Activated T-cell treated with anti-CD3 and anti-CD28 coated beads, Interleukin-2, amount 50 U/mL, for 1 hour (primary cell): ENCODE measurements at places on chromosomes 7 and 10.
A peak's percentile ranks its signal among the peaks of the same experiment; 100 is the strongest.

DNA sequence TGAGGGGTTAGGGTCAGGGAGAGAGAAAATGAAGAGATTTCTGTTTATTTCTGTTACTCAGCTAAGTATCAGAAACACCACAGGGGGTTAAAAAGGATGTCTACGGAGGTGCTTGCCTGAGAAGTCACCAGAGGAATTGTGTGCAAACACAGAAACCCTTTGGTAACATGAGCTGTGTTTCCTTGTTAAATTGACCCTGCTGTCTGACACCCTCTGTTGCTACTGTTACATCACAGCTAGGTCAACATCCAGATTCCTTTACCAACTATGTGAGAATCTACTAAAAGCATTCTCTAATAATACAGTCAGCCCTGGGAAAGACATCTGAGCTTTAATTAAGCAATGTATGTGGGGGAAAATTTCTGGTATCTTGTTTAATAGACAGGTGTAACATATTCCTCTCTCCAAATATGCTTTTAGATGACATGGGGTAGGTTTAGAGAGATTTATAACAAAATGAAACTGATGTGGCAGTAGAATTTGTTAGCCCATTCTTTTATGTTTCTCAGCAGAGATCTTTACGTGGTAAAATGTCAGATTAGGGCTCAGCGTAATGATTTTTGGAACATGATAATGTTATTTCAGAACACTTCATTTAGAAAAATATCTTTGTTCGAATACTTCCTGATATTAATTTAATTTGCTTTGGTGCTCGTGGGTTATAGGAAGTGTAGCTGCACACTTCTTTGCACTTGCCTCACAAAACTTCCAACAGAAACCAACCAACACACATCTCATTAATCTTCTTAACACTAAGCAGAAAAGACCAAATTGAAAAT, 168.0 kb upstream of the AHR start:
- no peak for DNase-seq

DNA sequence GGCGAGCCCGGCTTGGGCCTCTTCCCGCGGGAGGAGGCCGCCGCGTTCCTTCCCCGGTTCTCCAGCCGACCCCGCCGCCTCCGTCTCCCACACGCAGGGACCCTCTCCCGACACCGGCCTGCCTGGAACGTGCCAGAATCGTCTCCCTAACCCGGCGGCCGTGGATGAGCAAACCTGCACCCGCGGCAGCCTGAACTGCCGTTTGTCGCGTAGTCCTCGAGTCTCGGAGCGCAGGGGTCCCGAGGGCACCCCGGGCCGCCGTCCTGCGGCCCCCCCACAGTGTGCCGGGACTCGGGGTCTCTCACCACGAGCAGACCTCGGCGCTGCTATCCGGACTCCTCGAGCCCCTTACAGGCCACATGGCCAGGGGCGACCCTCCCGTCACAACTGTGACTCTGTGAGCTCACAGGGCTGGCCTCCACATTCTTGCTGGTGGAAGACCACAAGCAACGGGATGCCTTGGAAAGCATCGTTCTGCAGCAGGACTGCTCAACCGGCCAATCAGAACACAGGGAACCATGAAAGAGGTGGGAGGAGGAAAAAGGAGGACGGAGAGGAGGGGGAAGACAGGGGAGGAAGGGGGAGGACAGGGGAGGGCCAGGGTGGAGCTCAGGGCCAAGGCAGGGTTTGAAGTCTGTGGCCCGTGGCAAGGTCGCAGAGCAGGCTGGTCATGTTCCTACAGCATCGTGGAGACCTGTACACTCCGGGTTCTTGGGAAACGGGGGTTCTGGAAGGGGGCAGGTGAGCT, 276.9 kb downstream of the DNAJB6 start:
- no peak for DNase-seq

- DNase-seq: no peak
Measured at GRCh38 chr7:5687936-5688630, 93.4 kb downstream of the RNF216 start.

GRCh38 chr10:51687296-51687695, 12.1 kb downstream of the CSTF2T start:
- no peak for DNase-seq

DNA sequence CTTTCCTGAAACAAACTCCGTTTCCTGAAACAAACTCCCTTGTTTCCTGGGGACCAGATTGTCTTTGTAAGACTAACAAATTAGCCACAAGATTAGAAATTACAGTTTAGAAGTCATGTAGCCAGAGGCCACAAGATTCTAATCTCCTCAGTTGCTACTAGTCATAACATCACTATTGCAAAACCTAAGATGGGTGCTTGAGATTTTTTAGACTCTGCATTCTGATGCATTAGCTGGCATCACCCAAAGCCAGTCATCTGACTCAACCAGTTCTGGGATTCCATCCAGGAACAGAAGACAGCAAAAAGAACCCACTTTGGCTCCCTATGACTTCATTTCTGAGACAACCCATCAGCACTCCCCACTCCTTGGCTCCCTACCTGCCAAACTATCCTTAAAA, 367.9 kb upstream of the MBL2 start:
- no peak for DNase-seq

GRCh38 chr7:46244757-46245156, 323.7 kb upstream of the IGFBP3 start:
- no peak for DNase-seq

DNA sequence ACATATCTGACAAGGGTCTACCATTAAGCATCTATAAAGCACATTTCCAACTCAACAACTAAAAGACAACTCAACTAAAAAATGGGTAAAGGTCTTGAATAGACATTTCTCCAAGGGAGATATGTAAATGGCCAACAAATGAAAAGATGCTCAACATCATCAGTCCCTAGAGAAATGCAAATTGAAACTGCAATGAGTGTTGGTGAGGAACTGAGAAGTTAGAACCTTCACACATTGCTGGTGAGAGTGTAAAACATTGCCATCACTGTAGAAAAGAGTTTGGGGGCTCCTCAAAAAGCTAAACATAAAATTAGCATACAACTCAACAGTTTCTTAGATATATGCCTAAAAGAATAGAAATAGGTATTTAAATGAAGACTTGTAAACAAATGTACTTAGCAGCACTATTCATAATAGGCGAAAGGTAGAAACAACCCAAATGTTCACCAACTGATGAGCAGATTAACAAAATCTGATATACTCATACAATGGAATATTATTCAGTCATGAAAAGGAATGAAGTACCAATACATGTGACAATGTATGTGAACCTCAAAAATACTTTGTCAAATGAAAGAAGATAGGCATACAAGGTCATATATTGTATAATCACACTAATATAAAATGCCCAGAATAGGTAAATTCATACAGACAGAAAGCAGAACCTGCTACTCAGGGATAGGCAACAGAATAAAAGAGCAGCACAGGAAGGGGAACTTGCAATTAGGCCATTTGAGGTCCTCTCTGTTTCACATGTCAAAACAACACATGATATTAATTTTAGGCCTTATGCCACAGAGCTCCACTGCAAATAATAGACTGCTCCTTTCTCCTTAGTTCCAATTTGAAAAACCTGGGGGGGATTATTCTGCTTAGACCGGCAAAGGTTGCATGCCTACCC, 10.6 kb upstream of the LRRC72 start:
- no peak for DNase-seq

DNA sequence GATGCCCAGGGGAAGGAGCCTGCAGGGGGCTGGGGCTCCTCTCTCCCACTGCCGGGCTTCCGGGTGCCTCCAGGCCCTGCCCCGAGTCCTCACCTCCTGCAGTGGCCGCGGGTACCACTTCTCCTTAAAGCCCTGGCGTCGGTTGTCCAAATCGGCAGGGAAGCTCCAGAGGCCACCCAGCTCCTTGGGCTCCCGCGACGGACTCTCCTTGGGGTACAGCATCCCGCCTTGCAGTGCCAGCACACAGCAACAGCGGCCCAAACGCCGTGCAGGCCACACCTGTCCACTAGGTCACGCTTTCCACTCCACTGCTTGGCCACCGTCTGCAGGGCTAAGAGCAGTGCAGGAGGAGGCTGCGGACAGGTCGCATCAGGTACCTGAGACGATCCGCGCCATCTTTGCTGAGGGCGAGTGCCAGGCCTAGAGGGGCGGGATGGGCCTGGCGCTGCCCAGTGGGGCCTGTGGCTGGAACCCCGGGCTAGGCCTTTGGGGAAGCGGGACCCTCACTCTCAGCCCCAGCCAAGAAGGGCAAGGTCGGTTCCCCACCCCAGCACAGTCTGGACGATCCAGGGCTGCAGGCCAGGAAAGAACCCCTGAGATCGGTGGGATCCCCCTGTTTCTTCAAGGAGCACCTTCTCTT, 47.7 kb upstream of the ZNF479 start:
- DNase-seq: no peak

- DNase-seq: no peak
Measured at GRCh38 chr10:120710076-120710475, 141.1 kb upstream of the WDR11 start.

- no peak for DNase-seq
Measured at GRCh38 chr10:78906734-78907390, 161.9 kb upstream of the ZMIZ1 start.

GRCh38 chr7:86158111-86158510, 485.6 kb upstream of the GRM3 start:
- DNase-seq: no peak

GRCh38 chr10:112716076-112716475, 234.0 kb upstream of the TCF7L2 start:
- DNase-seq: no peak

GRCh38 chr7:145848691-145849090, 267.9 kb upstream of the CNTNAP2 start:
- no peak for DNase-seq

- DNase-seq: peak; percentile 52
Measured at GRCh38 chr10:26448706-26449435, 10.7 kb downstream of the APBB1IP start.

DNA sequence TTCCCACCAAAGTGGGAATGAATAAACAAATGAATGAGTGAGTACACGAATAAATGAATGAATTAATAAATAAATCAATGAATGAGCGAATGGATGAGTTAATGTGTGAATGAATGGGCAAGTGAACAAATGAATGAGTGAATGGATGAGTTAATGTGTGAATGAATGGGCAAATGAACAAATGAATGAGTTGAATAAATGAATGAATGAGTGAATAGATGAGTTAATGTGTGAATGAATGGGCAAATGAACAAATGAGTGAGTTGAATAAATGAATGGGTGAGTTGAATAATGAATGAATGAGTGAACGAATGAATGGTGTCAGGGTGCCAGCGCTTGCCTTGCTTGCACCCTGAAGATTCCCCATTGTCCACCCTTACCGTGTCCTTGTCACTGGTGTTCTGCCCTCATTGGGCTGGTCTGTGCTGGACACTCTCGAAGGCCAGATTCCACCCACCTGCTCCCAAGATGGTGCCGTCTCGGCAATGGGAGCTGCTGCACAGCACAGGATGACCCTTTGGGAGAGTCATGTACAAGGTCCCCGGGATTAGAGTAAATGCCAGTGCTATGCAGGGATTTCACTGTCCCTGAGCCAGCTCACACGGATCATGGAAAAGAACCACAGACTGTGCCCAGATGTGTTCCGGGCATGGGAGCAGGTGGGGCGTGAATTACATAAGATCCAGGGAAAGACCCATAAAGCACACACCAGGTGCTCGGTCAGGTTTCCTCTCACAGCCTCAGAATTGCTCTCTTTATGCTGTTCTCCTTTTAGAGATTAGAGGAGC, 83.2 kb downstream of the CAMK1D start:
- no peak for DNase-seq

DNA sequence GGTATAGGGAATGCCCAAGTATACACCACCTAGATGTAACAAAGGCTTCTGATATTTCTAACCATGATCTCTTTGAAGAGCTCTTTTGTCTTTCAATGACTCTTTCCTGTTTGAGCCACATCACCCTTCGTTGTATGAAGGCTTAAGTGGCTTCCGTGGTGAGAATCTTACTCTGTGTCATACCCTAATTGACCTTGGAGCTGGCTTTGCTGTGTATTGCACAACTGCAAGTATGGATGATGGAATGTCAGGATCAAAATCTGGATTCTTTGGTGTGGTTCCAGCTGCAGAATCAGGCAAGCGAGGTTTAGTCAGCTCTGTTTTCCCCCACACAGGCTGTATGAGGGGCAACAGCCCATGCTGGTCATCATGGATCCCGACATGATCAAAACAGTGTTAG, 16.0 kb downstream of the CYP3A43 start:
- no peak for DNase-seq

DNA sequence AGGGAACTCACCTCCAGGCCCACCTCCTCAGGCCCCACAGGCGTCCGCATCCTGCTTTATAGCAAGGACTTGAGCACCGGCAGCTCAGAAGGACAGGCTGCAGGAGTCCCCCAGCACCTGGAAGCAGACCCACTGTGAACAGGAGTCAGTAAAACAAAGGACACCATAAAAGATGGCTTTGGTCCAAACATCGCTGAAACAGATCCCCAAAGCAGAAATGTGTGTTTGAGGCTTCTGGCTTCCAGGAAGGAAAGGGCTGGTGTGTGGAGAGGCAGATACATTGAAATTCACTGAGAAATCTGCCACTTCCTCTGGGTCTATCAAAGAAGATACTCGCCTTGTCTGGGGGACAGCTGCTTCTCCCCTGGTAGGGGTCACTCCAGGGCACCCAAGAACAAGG, 286.2 kb downstream of the PLXNA4 start:
- no peak for DNase-seq

GRCh38 chr10:62960416-62960815, 144.2 kb upstream of the EGR2 start:
- DNase-seq: no peak

- no peak for DNase-seq
Measured at GRCh38 chr7:111840528-111840927, 278.2 kb upstream of the IMMP2L start.

- no peak for DNase-seq
Measured at GRCh38 chr10:96588060-96588554, 1.3 kb upstream of the TM9SF3 start.

DNA sequence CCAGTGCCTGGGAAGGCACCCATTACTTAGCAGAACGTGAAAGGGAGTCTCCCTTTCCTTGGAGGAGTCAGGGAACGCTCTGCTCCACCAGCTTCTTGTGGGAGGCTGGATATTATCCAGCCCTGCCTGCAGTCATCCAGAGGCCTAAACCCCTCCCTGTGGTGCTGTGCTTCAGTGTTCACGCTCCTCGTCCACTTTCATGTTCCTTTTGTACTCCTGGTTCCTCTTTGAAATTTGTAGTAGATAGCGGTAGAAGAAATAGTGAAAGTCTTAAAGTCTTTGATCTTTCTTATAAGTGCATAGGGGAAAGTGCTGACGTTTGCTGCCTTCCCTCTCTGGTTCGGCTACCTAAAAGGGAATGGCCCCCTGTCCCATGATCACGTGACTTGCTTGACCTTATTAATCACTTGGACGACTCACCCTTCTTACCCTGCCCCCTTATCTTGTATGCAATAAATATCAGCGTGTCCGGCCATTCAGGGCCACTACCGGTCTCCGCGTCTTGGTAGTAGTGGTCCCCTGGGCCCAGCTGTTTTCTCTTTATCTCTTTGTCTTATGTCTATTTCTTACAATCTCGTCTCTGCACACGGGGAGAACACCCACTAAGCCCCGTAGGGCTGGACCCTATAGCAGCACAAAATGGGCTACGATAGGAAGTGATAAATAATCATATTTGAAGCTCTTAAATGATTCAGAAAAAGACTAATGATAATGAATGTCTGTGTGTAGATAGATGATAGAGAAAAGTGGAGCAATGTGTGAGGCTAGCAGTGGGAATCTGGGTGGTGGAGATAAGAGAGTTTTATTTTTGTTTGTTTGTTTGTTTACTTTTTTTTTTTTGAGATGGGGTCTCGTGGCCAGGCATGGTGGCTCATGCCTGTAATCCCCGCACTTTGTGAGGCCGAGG, 5.8 kb upstream of the ESYT2 start:
- no peak for DNase-seq

- DNase-seq: no peak
Measured at GRCh38 chr7:141792526-141792925, 2.5 kb downstream of the TAS2R5 start.

- no peak for DNase-seq
Measured at GRCh38 chr10:58641095-58641531, 128.4 kb downstream of the BICC1 start.

GRCh38 chr7:30796105-30796869, 25.1 kb downstream of the MINDY4 start:
- DNase-seq: no peak
